ENCODE measurements at places on chromosomes 2 and 18.

- no peak for DNase-seq
Observed at GRCh38 chr2:52386433-52387030, 1354.6 kb upstream of the NRXN1 start.

GRCh38 chr2:224436634-224437033, 34.7 kb upstream of the FAM124B start:
- DNase-seq, result no peak

DNA sequence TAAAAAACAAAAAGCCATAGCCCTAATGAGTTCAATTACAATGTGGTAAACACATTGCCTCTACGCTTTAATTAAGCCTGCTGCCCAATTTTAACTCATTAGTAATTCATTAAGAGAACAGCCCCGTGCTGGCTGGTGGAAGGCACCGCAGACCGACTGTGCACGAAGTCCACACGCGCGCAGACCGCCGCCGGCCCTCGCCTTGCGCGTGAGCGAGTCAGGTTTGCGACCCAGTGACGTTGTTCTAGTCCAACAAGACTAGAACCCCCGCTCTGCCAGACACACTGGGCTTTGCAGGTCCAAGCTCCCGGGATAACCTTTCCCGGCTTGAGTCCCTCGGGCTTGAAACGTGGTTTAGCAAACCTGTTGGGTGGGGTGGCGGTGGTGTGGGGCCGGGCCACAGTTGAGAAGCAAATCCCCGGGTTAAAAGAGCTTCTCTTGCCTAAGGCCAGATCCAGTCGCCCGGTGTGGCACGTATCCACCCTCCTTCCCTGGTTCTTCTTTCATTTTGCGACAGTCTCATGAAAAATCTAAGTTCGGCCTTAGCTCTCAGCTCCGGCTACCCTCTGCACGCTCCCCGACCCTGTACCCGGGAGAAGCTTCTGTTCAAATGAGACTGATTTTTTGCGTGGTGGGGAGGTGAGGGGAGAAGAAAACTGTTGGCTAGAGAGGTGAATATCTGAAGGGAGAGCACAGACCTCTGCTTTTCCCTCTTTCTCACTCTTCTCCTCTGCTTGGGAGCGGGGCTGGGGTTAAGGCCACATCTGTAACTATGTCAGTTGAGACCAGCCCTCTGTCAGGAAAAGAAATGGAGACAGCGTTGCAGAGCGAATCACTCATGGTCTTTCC, 11.1 kb upstream of the SKOR2 start:
- no peak for DNase-seq

GRCh38 chr2:182241936-182242335, 184.9 kb downstream of the PDE1A start:
- DNase-seq, result no peak

GRCh38 chr2:24870891-24871705, 48.9 kb downstream of the ADCY3 start:
- no peak for DNase-seq

- DNase-seq, result no peak
Observed at GRCh38 chr2:225765820-225766219, 366.3 kb downstream of the NYAP2 start.

GRCh38 chr2:27212626-27213471, 781 bp upstream of the SLC5A6 start:
- peak; percentile 11 for DNase-seq

DNA sequence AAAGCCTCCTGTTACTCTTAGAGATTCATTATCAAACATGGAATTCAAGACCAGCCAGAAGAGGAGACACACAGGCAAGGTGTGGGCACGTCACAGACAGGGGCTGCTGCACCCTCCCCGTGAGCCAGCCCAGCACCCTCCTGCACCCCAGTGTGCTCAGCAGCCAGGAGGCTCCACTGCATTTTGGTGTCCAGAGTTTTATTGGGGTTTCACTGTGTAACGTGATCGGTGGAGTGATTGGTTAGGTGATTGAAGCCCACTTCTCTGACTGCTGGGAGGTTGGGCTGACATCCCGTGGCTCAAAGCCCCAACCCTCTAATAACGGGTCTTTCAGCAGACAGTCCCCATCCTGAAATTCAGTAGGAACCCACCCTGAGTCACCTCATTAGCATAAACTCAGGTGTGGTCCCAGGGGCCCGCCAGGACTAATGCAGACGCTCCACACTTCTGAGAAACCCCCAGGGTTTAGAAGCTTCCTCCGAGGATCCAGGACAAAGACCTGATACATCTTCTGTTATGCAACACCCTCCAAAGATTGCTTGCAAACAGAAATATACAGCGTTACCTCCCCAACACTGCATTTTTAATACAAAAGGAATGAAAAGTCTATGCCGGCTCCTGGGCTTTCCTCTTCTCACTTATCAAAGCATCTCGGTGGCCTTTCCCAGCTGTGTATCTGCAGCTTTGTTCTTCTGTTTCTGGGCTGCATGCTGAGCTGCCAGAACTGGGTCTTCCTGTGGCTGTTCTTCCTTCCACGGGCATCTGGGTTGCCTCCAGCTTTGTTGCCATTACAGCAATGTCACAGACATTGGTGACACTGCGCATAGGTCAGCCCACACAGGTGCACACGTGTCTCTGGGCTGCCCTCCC, 43.7 kb upstream of the SNED1 start:
- DNase-seq, result no peak

- no peak for DNase-seq
Observed at GRCh38 chr2:71589763-71590162, 136.4 kb downstream of the DYSF start.

- peak; percentile 73 for DNase-seq
Observed at GRCh38 chr2:10302479-10303180, at the start of gene HPCAL1. TSS of gene HPCAL1 (plus strand) at chr2:10302904. CDS start at chr2:10419758, 116,854 bp downstream.

DNA sequence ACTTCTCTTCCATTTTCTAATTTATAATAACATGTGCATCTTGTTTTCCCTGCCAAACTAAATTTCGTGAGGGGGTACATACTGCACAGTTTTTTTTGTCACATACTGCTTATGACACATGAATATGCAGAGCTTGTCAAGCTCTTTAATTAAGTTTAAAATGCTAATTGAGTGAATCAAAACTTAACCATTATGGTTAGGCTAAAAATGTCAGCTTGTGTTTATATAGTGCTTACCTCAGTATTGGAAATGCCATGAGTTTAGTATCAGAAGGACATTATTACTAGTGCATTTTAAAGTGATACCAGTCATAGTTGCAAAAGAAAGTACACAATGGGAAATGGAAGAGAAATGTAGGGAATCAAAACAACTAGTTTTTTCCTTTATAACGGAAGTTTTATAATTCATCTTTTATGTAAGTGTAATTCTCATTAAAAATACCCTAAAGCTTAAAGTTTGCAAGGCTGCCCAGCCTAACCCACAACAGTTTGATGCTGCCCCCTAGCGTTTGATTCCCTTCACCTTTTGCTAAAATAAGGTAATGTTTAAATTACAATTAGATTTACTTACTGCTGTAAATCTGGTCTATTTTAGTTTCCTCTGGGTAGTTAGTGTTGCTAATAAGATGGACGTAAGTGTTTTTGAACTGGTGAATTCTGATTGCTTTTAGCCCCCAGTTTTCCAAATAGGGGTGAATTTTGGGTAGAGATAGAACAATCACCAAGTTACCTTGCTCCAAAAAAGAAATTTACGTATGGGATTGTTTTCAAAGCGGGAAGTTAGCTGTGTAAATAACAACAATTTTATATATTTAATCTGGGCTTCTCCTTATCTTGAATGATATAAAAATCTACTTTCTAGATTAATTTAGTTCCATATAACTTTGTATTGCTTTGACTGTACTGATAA, 3.2 kb downstream of the SLC39A10 start:
- peak; percentile 32 for DNase-seq

DNA sequence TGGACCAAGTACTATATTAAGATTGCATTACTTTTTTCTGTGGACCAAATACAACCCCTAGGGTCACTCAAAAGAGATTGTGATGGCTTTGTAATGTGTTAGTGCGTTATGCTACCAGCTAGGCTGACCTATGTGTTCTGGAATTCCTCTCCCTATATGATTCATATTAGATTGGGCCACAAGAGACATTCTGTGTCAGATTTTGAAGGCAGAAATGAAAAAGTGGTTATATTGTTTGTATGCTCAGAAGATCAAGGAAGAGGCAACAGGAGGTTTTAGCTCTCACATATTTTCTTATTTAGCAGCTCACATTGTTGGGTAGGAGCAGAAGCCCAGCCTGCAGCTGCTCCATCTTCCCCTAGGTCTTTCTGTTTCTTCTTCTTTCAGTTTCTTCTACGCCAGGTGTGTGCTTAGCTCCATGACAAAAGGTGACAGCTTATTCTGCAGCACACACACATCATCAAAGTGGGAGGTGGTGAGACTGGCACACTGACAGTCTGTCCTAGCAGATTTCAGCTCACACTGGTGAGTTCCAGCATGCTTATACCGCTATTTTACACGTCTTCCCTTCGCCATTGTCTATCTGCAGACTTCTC, 156.8 kb upstream of the UBE2E3 start:
- DNase-seq, result no peak

GRCh38 chr18:62832282-62832681, 116.9 kb downstream of the PHLPP1 start:
- DNase-seq, result no peak

DNA sequence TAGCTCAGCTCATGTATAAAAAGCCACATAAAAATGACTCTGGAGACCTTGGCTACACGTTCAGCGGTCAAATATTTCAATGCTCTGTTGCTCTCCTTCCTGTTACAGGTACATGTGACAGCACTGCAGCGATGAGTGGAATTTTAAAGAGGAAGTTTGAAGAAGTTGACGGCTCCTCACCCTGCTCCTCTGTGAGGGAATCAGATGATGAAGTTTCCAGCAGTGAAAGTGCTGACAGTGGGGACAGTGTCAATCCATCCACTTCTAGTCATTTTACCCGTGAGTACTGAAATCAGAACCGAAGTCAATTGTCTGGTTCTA, 125.4 kb downstream of the CSRNP3 start:
- no peak for DNase-seq

GRCh38 chr2:189511210-189511959, 69.2 kb downstream of the SLC40A1 start:
- DNase-seq, result no peak

DNA sequence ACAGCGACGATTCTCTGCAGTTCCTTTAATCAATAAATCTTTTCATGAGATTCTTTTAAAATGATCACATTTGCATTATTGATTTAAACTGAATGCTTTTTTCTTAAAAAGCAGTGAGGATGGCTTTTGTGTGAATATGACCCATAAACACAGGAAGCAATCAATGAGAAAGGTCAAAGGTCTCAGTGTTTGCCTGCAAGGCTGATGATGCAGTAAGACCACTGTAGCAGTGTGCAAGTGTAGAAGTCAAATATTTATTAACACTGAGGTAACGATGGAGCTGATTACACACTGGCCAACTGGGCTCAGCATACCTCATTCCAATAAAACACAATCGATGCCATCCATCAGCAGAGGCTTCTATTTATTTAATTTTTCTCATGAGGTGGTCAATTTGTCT, 633.5 kb downstream of the DCDC2C start:
- no peak for DNase-seq

- no peak for DNase-seq
Observed at GRCh38 chr2:217248312-217248935, 388.6 kb upstream of the TNP1 start.

DNA sequence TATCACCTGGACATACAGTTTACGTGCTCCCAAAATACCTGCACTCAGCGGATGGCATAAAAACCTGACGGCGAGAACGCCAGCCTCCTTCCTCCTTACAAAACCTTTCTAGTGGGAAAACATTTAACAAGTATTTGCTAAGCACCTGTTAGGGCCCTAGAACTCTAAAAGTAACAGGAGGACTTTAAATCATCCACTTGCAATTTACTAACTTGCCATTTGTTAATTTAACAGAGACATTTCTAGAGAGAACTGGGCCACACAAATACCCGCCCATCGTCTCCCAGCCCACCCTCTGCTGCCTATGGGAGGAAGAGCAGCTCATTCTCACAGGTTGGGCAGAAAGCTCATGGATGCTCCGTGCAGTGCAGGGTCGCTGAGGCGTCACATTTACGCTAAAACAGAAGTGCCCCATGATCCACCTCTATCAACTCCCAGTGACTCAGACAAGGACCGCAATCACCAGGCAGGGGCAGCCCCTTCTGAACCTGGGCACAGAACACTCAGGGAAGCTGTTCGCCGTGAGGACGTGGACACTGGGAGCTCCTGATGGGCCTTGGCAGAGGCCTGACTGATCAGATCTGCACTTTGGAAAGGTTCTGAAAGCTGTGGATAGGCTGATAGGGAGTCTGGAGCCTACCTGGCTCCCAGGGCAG, 106.9 kb downstream of the HDAC4 start:
- no peak for DNase-seq

DNA sequence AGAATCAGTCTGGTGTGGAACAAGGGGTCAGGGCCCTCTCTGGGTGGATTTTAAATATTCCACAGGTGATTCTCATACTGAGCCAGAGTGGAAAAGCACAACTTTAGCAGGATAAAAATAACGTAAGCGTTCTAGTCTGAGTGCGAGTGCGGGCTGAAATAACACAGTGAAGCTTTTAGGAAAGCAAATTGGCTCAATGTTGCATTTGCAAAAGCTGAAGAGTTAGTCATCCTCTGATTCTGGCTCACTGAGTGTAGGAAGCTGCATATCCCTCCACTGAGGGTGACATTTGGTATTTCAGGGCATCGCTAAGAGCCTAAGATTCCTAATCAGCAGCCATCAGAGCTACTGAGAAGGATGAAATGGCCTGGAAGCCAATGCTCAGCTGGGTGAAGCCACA, 134.7 kb downstream of the RIF1 start:
- no peak for DNase-seq

DNA sequence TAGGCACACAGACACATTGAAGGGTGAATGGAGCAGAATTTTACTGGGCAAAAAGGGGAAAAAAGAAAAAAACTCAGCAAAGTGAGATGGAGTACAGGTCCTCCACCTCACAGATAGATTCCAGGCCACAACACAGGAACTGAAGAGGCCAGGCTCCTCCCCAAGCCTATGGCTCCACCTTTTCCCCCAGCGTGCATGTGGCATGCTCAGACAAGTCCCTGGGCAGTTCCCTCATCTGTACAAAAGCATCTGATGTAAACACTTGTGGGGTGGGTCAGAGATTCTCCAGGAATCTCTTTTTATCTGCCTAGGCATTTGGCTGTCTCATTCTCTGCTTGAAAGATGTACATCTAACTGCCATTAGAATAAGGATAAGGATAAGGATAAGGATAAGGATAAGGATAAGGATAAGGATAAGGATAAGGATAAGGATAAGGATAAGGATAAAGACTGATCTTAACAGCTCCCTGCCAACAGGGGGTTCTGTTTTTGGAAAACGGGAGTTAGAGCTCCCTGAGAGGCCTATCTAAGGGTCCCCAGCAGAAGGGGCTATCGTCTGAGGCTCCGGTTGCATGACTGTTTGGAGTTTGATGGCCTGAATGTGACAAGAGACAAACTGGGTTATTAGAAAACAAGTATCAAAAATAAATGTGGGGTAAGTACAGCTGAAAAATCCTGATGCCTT, 17.2 kb upstream of the ASXL3 start:
- no peak for DNase-seq

DNA sequence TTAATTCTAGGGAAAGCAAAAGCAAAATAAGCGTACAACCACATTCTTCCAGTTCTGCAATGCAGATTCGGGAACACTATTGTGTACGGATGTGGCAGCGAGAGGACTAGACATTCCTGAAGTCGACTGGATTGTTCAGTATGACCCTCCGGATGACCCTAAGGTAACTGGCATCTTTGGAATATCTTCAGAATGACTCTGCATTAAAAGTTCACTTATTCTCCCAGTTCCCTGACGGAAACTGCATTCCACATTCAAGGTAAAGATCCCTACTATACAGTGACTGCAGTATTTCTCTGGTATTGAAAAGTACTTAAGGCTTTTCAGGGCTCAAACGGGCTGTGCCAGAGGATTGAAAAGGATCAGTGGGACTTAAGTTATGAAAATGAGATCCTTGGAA, 10.9 kb downstream of the DDX18 start:
- no peak for DNase-seq

GRCh38 chr2:17318013-17318412, 200.2 kb downstream of the RAD51AP2 start:
- DNase-seq, result no peak

- DNase-seq, result no peak
Observed at GRCh38 chr2:233047206-233047605, 12.9 kb upstream of the INPP5D start.

All from stimulated activated CD8-positive, alpha-beta memory T cell treated with anti-CD3 and anti-CD28 coated beads, Interleukin-12 subunit alpha, Interleukin-12 subunit beta, amount 100 ng/mL, for 4 hours (primary cell).